ENCODE measurements at places on chromosomes 7 and 10.

DNA sequence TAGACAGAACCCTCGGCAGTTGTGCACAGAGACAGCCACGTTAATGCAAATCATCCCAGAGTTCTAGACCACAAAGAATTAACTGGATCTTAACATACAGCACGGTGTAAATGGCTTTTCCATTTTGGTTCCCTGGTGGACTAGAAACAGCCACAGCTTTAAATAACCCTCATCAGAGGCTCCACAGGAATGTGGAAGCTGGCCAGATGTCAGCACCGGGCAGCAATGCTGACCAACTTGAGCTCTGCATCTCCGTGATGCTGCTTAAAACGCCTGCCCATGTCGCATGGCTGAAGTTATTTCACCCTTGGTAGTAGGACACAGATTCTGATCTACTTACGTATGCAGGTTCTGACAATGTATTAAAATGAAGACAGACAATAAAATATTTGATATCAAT is 24.5 kb downstream of the RSU1 start:
- no peak for DNase-seq

GRCh38 chr10:63201118-63201517 is 68.0 kb downstream of the NRBF2 start:
- no peak for DNase-seq

DNA sequence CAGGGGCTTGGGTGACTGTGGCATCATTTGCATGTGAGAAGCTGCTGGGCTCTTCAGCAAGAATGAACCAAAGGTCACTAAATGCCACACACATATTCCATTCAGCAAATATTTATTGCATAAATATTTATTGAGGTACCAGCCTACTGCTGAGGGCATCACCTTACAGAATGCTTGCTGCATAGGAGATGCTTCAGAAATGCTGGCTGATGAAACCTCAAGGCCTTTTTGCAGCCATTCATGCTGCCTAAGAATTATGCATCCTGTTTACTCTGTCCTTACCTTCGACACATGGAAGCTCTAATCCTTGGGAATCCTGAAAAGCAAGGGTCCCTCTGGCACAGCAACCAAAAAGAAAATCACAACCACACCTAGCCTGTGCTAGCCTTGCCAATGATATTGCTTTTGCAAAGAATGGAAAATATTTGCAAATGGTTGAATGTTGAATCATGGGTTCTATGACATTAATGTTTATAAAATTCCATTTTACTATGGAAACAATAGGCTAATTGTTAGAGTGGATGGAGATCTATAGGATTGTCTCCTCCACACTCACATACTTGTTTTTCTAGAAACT is 79.6 kb downstream of the PCGF5 start:
- DNase-seq: no peak

- no peak for DNase-seq
Measured at GRCh38 chr10:79372871-79373270, 25.6 kb downstream of the PPIF start.

GRCh38 chr10:11469575-11470391 is 141.7 kb downstream of the USP6NL start:
- DNase-seq: no peak
